ENCODE measurements at places on chromosomes 4 and X.

GRCh38 chr4:153514688-153515426 is 48.7 kb downstream of the TMEM131L start:
- DNase-seq: no peak

DNA sequence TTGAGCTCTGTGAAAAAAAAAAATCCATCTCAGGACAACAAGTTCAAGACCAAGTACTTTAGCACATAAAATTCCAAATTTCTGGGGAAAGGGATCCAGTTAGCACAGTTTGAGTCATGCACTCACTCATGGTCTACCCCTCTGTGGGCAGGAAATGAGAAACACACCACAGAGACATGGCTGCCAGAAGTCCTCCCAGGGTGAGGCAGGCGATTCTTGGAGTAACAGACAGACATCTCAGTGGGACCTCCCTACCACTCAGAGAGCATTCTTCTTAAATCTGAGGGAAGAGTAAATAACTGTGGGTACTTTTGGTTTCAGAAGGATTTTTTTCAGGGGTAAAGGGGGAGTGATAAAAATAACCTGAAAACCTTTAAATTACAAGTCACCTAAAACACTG is 14.1 kb downstream of the CXCL1 start:
- no peak for DNase-seq

GRCh38 chr4:184439386-184439785 is 35.0 kb downstream of the IRF2 start:
- DNase-seq: no peak

GRCh38 chrX:124540474-124540873 is 194.1 kb downstream of the SH2D1A start:
- no peak for DNase-seq

- no peak for DNase-seq
Measured at GRCh38 chr4:138599965-138600364, 357.8 kb upstream of the SLC7A11 start.

- no peak for DNase-seq
Measured at GRCh38 chrX:153482376-153483015, 12.1 kb upstream of the HAUS7 start.

- no peak for DNase-seq
Measured at GRCh38 chr4:53790286-53790685, 199.0 kb upstream of the LNX1 start.

DNA sequence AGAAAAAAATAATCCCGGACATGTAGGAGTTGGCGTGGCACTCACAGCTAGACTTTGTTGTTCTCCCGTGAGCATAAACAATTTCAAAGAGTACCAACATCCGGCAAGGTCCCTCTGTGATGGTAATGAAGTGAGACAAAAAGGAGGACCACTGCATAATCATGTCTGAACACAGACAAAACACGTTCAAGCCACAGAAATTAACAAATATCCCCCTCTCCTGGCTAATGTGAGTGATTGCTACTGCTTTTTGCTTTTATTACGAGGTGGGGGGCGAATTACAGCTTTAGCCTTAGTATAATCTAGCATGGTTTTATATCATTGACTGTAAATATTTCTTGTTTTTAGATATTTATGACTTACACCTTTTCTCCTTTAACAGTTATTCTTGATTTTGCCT is 118.5 kb downstream of the PLS3 start:
- DNase-seq: peak; percentile 40

DNA sequence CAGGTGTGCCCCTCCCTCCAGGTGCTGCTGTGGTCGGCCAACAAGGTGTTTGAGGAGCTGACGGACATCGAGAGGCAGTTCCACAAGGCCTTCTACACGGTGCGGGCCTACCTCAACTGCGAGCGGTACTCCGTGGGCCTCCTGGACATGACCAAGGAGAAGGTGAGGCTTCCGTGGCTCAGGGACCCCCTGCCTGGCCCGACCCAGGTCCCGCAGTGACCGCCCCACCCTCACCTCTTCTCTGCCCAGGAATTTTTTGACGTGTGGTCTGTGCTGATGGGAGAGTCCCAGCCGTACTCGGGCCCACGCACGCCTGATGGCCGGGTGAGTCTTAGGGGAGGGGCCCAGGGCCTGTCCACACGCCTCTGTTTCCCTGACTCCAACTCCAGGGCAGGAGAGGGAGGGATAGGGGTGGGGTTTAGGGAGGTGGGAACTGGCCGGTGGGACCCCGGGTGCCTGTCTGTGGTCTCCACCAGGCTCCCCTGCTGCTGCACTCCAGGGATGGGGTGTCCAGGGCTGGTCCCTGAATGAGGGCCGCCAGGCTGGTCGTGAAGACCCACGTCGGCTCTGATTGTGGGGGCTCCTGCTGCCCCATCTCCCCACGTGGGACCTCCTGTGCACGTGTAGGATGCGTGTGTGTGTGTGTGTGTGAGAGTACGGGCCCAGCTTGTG is 20.1 kb downstream of the ATP5ME start:
- DNase-seq: no peak

- no peak for DNase-seq
Measured at GRCh38 chrX:133793626-133794025, 191.8 kb downstream of the GPC3 start.

DNA sequence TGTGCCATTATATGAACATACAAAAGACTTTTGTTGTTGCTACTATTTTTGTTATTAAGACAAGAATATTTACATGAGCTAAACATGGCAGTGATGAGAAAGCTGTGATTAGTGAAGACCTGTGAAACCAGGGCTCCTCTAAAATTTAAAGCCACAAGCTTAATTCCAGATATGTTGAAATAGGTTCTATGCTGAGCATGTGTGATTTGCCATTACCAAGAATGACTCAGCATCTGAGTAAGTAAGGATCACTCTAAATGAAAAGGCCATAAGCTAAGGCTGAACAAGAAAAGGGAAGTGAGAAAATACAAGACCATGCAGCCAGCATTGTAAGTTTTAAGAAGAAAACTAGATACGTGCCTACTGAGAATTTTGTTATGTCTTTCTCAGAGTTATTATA is 75.9 kb upstream of the CAMK2D start:
- no peak for DNase-seq

- DNase-seq: no peak
Measured at GRCh38 chrX:132463411-132463810, 25.4 kb downstream of the MBNL3 start.

GRCh38 chr4:28251831-28252230 is 1391.2 kb downstream of the STIM2 start:
- DNase-seq: no peak

DNA sequence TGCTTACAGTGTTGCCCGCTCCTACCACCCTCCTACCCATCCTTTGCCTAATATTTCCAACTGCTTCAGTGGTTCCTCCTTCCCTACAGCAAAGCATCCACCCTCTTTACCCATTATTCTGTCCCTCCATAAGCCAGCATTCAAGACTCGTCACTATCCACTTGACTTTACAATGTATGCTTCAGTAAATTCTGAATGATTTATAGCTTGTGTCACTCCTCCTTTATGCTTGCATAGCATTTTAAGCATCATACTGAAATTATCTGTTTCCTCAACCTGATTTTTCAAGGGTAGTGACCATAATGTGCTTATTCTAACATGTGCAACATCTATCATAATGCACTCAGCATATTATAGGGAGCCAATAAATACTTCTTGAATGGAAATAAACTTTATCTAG is 365.5 kb downstream of the RAB28 start:
- peak; percentile 10 for DNase-seq

DNA sequence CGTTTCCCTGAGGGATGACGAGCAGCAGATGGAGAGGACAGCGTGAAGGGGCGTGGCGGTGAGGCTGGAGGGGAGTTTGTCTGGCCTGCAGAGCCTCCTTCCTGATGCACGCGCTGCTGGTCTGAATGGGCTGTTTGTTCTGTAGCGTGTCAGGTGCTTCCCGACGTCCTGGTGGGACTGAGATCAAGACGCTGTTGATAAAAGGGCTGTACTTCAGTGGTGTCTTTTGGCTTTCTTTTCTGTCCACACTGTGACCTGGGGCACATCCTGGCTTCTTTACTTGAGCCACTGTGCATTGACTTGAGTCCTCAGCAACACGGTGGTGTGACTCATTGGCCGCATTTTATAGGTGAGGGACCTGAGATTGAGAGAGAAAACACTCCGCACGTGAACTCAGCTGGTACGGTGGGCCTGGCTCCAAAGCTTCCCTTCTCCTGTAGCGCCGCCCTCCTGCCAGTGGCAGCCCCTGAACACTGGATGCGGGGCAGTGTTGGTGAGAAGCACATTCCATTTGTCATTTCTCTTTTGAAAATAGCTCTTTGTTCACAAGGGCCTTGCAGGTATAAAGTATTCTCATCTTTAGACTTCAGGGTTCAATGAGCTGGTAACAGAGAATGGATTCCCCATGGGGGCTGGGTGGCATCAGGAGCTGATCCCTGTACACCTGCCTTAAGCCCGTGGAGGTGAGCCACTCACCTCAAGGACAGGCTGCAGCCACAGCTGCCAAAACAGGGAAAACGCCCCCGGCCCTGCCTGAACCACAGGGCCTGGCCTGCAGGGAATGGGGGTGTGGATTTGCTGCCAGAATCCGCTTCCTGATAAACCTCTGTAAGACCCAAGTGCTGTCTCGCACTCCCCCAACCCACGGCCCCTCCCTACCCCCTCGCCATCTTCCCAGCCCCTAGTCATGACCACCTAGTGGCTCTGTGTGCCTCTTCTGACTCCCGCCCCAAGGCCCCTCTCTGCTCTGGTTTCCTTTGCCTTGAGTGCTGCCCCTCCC is 29.2 kb downstream of the NSG1 start:
- no peak for DNase-seq

- DNase-seq: no peak
Measured at GRCh38 chrX:150253959-150254620, 109.0 kb upstream of the MAMLD1 start.

- no peak for DNase-seq
Measured at GRCh38 chrX:18620349-18620748, 51.6 kb downstream of the RS1 start.

DNA sequence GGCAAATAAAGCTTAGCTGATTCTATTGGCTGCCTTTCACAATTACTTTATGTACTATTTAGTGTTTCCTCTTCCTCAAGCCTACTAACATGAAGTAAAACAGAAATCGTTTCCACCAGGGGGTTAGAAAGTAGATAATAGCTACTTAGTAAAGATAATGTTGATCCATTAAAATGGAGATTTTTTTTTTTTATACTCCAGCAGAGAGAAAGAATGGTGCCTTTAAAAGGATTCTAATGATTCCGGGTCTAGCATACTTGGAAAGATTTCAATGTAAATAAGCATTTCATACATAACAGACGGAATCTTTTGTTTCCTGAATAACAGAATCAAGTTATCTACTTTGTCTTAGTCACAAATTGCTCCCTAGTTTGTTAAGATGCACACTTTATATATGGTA is 37.1 kb downstream of the GK start:
- no peak for DNase-seq

- DNase-seq: peak; percentile 3
Measured at GRCh38 chr4:87375719-87376291, 15.2 kb downstream of the HSD17B11 start.

GRCh38 chr4:155271557-155271956 is 63.1 kb downstream of the NPY2R start:
- DNase-seq: no peak

GRCh38 chr4:5755679-5756078 is 44.7 kb downstream of the EVC start:
- DNase-seq: no peak

DNA sequence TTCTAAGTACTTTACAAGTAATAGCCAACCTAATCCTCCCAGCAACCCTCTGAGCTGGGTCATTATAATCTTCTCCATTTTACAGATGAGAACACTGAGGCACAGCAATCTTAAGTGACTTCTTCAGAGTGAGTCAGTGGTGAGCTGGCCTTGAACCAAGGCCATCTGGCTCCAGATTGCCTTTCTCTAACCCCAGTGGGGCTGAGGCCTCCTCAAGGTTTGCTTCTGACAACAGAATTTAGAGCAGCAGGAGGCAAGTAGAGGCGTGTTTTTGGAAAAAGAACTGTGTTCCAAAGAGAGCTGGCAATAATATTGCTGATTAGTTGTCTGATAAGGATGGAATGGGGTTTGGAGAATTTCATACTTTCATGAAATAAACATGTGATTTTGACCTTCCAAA is 41.2 kb downstream of the PIR start:
- no peak for DNase-seq

DNA sequence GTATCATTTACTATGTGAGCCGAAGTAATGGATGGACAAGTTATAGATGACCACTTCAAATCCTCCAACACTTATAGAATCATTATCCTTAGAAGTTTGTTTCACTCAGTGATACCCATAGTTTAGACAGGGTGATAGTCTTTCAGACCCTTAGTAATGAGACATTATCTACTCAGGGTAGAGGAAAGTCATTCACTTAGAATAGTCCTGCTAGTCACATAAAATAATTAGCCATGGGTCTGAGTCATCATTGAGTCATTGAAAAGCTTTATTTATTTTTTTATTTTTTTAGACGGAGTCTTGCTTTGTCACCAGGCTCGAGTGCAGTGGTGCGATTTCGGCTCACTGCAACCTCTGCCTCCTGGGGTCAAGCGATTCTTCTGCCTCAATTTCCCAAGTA is 321.7 kb upstream of the FSTL5 start:
- no peak for DNase-seq

- no peak for DNase-seq
Measured at GRCh38 chr4:37740546-37740945, 54.4 kb upstream of the RELL1 start.

DNA sequence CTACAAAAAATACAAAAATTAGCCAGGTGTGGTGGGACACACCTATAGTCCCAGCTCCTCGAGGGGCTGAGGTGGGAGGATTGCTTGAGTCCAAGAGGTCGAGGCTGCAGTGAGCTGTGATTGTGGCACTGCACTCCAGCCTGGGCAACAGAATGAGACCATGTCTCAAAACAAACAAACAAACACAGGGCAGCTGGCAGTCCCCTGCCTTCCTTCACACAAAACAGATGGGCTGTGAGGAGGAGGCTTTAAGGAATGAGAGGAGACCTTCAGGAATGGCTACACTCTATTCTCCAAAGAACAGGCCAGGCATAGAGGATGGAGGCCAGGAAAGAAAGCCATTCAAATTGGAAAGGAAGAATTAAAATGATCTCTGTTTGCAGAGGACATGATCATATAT is 65.6 kb upstream of the MAML3 start:
- no peak for DNase-seq

- peak; percentile 79 for DNase-seq
Measured at GRCh38 chr4:3867403-3868100, 101.4 kb downstream of the ADRA2C start.

DNA sequence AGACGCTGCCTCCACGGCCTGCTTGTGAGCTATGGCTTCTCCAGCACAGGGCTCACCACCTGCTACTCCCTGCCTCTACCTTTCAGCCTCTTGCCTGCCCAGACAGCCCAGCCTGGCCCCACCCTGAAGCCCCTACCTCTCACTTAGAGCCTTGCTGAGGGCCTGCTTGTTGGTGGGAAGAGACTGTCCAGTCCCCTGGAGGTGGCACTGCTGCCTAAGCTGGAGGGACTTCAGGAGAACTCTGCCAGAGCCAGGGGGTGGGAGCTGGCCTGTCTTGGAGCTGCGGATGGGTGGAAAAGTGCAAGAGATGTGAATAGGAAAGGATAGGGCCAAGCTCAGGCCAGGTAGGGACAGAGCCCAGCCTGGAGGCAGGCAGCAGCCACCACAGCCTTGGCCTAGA is 2.7 kb upstream of the ZNF185 start:
- DNase-seq: no peak
